Left lobe of liver (tissue), 2 donors: ENCODE measurements at places on chromosomes 16 and 17.

- no peak for DNase-seq
Observed at GRCh38 chr16:14668556-14669223, 25.4 kb downstream of the PLA2G10 start.

GRCh38 chr17:62057696-62058095 is 7.4 kb downstream of the MED13 start:
- DNase-seq = no peak

GRCh38 chr16:1592446-1592845 is 19.4 kb downstream of the IFT140 start:
- no peak for DNase-seq

DNA sequence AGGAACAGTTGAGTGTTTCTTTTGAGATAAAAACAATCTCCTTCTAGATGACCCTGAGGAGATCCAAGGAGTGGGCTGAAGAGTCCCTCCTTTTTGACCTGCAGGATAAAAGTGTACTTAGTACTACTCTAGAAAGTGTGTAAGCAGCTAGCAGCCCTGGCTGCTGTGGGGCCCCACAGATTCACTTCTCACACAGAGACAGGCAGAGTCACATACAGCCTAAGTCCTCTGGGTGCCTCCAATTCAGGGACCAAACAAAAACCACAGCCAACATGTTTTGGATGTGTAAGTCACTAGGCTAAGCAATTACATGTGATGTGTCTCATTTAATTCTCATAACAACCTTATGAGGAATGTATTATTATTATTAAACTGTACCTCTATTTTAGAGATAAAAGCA is 97.1 kb downstream of the TMEM100 start:
- DNase-seq = no peak

DNA sequence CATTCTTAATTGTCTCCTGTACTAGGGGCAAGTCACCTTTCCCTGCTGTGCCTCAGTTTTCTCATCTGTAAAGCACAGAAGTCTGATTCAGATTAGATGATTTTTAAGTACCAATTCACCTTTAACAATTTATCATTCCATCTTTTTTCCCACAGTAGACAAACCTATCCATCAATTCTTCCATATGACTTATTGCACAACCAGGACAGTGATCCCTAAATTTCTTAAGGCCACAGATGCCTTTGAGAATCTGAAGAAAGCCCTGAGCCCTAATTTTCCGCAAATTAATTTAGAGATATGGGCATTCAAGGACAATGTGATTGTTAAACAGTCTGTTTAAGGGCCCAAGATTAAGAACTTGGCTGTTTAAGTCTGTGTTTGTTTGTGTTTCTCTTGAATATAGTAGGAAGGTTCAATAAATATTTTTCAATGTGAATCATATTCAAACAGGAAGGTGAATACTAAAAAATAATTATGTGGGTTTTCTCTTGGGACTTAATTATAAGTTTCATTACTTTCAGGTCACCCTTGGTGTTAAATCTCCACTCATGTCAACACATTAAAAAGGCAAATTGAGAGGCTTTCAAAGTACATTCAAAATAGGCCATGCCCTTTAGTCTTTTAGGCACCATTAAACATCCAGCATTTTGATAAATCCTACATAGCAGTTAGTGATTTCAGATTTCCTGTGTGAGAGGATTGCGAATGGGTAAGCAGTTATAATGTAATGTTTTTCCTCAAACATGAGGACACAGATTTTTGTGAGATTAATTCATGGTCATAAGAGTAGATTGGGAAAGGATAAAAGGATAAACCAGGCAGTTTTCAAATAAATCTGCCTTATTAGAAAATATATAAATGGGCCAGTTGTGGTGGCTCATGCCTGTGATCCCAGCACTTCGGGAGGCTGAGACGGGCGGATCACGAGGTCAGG is 34.9 kb upstream of the MMD start:
- DNase-seq = no peak

DNA sequence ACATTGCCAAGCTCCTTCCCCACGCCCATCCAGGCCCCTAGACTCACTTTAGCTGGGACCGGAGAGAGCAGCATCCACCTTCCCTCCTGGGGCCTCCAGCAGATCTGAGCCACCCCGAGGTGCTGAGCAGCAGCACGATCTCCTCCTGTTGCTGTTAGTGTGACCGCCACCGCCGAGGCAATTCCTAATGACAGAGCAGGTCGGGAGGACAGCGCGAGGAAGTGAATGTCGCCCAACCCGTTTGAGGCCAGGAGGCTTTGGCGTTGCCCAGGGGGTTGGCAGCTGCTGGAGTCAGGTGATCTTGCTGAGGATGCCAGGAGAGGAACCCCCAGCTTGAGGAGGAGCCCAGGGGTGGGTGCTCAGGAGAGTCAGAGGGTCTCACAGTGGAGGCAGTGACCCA is at the start of gene RNF222:
Gene RNF222, minus strand, starts transcription at position 192 of the 400 bp plus-strand sequence. CDS start 4,366 bp downstream, outside the sequence.
- no peak for DNase-seq

GRCh38 chr17:17382065-17382459 is 78.9 kb downstream of the NT5M start:
- DNase-seq = no peak
